Naive thymus-derived CD4-positive, alpha-beta T cell (primary cell): ENCODE measurements at places on chromosomes 5 and 9. TPM values are rescaled to one million over a fixed set of nuclear protein-coding genes. Genes with fewer than 3 reads are reported as not detected.

DNA sequence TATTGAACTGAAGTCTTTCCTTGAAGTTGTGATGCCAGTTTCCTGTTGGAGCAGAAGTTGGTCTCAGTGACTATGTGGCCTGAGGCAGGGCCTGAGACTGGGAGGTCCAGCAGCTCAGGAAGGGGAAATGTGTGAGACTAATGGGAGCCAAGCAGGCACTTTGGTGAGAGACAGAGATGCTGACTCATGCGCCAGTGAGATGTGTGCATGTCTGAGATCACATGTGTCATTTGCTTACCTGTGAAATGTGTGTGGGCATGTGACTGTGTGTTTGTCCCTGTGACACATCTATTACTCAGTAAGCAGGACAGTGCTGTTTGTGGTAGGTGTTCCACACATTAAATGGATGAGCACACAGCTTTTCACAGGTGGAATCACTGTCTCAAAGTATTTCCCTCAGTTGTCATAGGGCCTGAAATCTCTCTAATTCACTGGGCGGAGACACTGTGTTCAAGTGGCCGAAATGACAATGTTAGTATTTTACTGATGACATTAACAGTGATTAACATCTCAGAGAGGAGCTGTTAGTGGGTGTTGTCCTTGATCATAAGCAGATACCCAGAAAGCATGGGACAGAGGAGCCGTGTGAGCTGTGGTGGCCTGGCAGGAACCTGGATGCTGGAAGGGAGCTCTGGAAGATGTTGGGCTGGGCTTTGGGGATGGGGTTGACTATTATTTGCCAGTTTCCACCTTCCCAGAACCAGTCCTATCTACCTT lies 7.4 kb downstream of the NPR2 start:
- peak; percentile 33 for DNase-seq

DNA sequence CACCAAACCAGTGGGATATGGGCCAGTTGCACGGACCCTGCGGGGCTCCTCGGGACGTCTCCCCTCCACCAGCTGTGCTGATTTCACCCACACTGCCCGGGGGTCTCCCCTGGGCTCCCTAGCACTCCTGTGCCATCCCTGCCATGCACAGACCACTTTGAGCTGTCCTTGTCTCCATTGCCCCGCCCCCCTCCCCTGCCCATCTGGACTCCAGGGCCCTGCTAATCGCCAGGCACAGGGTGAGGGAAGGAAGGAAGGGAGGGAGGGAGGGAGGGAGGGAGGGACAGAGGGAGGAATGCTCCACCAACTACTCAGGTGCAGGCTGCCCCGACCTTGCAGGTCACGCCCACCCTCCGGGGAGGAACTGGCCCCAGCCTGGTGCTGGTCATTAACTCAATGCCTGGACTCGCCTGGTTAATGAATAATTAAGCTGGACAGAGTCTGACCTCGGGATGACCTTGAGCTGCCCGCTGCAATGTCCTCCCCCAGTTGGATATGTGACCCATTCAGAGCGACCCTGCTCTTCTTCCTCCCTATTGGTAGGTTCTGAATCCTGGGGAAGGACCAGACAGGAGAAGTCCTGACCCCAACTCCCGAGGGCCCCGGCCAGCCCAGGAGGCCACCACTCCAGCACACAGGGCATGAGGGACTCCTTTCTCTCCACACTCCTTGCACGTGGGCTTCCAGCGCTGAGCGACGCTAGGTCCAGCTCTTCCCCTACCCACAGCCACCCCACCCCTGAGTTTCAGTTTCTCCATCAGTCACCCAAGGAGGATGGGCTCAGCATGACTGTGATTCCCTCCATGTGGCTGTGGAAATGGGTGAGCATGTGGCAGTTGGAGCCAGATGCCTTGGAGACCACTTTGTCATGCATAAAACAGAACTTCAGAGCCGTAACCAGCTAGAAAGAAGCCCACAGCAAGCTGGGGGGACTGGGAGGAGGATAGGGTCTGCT lies 62.1 kb downstream of the C9orf50 start:
- DNase-seq = no peak

GRCh38 chr5:174490728-174491127 lies 233.7 kb upstream of the MSX2 start:
- DNase-seq = no peak

DNA sequence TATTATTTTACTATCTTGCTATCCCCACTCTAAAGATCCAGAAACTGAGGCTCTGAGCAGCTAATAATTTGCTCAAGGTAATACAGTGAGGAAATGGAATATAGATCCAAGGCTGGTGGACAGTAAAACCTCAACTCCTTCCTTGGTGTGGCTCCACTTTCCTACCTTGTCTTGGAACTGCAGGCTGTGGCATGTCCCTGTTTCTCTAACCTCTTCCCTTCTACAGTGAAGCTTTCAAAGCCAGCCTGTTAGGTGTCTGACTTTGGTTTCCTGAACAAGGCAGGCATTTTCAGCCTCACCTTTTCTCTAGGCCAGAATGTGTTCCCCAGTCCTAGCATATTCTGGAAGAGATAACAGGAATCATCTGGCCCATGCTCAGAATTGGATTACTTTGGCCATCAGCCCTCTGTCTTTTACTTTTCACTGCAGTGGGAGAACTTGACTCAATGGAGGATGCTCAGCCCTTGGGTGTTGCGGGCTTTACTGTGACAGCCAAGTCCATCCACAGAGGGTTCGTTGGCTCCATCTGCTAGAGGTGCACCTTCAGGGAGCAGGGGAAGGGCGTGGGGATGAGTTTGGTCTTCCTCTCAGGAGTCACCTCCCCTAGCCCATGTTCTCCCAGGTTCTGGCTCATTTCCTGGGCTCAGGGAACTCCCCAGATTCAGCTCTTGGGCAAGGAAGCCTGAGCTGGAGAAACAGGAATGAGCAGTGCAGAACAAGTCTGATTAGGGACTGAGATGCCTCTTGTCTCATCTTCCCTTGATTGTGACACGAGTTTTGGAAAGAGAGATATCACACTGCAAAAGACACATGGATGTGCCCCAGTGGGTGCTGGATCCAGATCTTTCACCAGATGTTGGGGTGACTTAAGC lies 1.1 kb downstream of the NIPAL4 start:
- no peak for DNase-seq

GRCh38 chr5:175305251-175305650 lies 138.7 kb downstream of the DRD1 start:
- no peak for DNase-seq

DNA sequence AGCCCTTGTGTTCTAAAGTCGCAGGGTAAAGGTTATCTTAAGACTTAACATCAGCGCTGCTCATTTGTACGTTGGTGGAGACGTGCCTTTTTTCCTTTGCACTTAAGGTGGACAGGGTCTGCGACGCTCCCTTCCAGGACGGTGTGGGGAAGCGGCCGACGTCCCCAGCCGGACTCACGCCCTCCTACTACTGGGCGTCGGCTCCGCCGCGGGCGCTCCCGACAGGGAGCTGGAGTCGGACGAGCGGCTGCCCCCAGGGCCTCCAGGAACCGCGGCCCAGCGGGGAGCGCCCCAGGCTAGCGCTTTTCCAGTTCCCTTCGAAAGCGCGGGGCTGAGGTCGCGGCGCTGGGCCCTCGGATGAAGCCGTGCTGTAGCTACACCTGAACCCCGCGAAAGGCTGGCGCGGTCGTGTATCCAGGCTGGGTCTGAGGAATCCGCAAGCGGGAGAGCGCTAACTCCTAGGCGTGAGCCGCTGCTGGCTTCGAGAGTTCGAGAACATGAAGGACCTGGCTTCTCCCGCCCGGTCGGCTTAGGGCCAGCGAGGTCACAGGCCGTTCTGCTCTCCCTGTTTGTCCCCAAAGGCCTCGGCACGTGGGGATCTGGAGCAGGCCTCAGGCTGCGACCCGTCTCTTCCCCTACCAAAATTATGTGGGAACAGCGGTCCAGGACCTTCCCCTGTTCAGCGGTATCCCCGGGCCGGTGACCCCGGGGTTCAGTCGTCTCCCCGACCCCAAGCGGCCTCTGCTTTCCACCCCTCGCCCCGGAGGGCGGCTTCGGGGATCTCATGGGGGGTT lies 3.8 kb upstream of the DMRT3 start:
- DNase-seq = no peak

DNA sequence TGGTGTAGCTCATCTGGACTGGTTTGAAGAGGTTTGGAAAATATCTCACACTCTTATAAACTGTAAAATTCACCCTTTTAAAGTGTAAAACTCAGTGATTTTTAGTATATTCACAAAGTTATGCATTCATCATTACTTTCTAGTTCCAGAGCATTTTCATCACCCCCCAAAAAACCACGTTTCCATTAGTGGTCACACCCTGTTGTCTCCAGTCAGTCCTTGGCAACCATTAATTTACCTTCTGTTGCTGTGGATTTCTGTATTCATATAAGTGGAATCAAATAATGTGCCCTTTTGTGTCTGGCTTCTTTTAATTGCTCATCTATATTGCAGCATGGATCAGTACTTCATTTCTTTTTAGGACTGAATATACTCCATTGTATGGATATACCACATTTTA lies 18.4 kb downstream of the NIPBL start:
- no peak for DNase-seq

GRCh38 chr5:158812408-158812807 lies 287.3 kb downstream of the EBF1 start:
- peak; percentile 78 for DNase-seq

PCYOX1L gene
- 53.1 TPM for total RNA-seq

ANKRD18B gene
- not detected for total RNA-seq

C9orf153 gene
- total RNA-seq = 1.0 TPM

ZNF366 gene
- total RNA-seq = 1.1 TPM
